ENCODE measurements at places on chromosomes 7 and 10.

GRCh38 chr7:147878912-147879661, 711.5 kb upstream of the C7orf33 start:
- no peak for DNase-seq

DNA sequence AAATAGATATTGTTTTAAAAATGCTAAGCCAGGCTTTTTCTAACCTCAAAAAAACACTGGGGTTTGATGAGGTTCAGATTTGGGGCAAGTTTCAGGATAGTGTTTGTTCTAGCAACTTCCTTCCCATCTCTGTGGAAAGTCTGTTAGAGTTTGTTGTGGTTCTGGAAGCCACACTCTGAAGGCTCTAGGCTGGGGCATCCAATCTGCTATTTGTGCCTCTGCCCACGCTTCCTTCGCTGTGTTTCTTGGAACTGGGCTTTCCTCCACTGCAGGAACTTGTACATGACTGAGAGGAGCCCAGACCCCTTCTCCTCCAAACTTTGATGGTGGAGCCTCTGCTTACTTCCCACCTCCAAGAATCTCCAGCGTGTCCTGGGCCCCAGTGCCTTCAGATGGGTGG, 108.5 kb upstream of the SLC25A13 start:
- DNase-seq: no peak

GRCh38 chr10:108443636-108444035, 1279.1 kb upstream of the SORCS1 start:
- no peak for DNase-seq

DNA sequence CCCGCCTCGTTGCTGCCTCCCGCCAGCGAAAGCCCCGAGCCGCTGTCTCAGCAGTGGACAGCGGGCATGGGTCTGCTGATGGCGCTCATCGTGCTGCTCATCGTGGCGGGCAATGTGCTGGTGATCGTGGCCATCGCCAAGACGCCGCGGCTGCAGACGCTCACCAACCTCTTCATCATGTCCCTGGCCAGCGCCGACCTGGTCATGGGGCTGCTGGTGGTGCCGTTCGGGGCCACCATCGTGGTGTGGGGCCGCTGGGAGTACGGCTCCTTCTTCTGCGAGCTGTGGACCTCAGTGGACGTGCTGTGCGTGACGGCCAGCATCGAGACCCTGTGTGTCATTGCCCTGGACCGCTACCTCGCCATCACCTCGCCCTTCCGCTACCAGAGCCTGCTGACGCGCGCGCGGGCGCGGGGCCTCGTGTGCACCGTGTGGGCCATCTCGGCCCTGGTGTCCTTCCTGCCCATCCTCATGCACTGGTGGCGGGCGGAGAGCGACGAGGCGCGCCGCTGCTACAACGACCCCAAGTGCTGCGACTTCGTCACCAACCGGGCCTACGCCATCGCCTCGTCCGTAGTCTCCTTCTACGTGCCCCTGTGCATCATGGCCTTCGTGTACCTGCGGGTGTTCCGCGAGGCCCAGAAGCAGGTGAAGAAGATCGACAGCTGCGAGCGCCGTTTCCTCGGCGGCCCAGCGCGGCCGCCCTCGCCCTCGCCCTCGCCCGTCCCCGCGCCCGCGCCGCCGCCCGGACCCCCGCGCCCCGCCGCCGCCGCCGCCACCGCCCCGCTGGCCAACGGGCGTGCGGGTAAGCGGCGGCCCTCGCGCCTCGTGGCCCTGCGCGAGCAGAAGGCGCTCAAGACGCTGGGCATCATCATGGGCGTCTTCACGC, 825 bp downstream of the ADRB1 start:
- no peak for DNase-seq

DNA sequence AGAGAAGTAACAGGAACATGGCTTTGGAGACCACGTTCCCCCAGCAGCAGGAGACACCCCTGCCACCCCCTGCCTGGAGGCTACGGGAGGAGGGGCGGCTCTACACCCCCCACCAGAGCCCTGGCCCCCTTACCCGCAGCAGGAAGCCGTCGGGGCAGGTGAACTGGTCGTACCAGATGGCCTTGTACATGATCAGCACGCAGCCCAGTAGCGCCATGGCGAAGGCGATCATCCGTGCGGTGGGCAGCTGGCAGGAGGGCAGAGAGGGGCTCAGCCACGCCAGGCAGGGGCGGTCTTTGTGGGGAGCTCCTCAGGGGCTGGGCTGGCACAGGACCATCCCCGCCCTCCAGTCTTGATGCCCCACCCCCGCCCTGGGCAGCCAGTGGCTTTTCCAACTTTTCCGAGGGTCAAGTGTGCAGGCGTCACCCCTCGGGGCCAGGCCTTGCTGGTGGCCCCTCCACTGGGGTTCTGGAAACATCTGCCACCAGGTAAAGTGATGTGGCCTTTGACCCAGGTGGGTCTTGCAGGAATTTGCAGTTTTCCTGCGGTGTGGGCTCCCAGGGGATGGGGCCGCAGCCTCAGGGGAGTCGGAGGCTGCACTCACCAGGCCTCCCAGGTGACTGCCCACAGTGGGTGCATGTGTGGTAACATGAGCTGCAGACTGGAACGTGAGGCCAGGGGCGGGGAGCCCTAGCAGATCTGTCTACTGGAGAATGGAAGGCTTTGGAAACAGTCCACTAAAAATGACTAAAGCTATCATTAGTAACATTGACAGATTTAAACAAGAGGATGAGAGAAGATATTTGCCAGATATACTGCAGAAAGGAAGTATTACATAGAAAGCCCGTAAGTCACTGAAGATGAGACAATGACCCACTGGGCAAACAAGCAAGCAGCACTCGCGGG, 9.7 kb downstream of the CALY start:
- DNase-seq: no peak

- DNase-seq: no peak
These were observed 699 bp downstream of the NRAP start for GRCh38 chr10:113663142-113663541.

DNA sequence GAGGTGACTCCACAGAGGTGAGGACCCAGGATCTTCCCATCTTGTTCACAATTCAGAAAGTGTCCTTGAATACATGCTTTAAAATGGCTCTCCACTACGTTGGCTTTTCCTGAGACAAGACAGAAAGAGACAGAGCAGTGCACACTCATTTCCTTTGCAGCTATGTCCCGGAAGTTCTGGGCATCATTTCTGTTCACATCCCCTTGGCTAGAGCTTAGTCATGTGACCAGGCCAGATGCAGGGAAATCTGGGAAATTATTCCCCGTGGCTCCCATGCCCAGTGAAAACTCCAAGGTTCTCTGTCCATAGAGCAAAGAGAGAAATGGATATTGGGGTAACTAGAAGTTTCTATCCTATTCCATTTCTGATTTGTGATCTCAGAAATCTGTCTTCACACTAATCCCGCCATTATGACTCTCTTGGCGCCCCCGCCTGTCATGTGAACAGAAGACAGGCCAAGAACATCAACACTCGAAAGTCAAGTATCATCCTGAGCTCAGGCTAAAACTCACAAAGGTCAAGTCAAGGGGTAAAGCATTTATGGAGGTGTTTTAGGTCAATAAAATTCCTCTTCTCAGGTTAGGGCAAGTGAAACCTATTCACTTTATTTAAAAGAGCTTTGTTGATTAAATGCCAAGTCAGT, 251.4 kb upstream of the HABP2 start:
- no peak for DNase-seq

GRCh38 chr7:5448378-5449037, 24.9 kb upstream of the TNRC18 start:
- DNase-seq: no peak

GRCh38 chr7:144513334-144513733, 109.8 kb upstream of the NOBOX start:
- no peak for DNase-seq

DNA sequence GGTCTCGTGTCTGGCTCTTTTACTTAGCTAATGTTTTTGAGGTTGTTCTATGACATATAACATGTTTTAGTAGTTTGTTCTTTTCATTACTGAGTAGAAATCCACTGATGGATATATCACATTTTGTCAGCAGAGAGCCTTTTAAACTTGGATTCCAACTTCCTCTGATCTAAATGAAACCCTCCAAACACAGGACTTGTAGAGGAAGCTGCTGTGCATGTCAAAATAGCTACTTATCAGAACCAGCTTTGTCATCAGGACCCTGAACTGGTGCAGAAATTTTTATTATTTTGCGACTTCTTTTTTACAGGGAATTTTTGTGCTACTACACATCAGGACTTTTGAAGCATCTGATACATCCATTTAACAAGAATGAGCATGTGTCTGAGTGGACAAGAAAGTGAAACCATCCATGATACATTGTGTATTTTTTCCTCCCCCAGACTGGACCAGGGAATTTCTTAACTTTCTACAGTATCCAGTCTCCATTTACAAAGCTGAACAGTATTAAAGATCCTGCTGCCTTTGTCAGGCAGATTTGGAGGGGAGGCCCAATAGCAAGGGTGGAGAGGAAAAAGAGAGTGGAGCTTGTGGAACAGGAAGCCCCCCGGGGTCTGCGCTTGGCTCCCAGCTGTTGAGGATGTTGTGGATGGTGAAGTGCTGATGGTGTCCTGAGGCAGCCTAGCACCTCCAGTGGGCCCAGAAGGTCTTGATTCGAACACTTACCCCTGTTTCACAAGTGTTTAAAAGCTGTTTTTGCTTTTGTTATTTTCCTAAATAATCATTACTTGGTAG, 29.3 kb upstream of the MTPAP start:
- DNase-seq: no peak

GRCh38 chr7:132783824-132784223, 207.6 kb upstream of the PLXNA4 start:
- DNase-seq: no peak

DNA sequence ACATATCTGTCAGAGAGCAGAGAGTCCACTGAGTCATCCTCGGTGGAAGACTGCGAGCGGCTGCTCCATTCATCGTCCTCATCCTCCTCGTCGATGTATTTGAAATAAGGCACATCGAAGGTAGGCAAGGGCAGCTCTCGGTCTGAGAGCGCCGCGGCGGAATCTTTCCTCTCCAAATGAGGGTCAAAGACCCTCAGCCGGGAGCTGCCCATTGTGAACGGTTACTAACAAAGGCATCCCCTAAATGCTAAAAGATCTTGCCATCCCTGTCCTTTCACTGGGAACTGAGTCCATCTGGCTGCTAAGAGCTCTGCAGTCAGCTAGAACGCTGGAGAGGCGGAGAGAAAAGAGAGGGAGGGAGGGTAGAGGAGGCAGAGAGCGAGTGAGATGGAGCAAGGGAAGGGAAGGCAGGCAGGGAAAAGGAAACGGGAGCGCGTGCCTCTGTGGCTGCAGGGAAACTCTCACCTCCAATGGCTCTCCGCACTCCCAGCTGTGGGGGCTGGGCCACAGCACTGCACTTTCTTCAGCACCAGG, 163.4 kb downstream of the RAPGEF5 start:
- DNase-seq: no peak

DNA sequence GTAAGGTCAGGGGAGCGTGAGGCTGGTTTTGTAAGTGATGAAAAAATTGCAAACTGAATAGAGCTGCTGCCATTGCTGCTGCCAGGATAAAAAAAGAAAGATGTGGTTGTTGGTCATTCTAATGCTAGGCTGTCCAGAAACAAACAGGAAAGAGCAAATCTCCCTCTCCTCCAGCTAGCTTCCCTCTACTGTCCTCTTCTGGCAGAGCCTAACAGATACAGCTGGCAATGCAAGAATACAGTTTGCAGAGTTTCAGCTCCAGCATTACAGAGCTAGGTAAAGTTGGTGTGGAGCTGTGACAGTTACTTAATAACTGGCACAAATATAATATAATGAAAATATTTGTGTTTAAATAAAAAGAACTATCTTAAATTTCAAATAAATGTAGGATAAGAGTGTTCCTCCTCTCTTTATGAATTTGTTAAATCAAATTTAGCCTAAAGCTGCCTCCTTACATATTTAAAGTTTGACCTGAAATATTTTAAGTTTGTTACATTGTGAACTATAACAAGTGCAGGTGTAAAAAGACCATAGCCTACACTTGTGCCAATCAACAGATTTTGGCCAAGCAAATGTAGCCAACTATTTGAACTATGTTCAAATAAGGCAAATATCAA, 407.7 kb downstream of the SH2D4B start:
- DNase-seq: no peak

DNA sequence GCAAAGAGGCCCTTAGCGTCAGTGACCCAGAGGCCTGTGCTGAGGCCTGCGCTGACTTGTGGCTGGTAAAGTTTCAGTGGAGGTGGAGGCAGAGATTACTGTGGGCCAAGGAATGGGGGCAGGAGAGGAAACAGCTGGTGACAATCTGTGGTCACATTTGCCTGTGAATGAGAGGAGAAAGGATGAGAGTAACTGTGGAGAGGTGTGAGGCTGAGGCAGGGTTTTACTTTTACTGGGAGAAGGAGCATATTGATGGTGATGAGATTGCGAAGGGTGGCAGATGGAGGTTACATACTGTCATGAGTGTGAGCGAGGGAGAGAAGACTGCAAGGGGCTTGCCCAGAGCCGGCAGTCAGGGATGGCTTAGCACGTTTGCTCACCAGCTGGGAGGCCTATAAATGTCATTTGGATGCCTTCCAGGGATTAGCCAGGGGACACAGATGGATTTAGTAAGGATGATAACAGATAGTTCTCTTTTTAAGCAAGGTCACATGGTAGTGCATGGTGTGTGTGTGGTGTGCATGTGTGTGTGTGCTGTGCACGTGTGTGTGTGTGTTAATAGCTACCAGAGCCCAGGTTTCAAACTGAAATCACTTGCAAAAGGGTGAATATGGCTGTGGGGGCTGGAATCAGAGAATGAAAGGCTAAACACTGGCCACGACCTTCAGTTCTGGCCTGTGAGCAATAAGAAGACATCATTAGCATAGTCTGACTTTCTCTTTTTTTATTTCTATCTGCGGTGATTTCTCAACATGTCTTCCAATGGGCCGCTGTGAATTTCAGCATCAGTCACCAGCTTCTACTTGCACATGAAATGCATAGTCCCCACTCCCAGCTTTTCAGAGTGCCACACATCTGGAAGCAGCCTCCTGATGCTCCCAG, 291.5 kb upstream of the ZNF32 start:
- no peak for DNase-seq

GRCh38 chr7:112079673-112080072, 126.5 kb downstream of the DOCK4 start:
- no peak for DNase-seq

DNA sequence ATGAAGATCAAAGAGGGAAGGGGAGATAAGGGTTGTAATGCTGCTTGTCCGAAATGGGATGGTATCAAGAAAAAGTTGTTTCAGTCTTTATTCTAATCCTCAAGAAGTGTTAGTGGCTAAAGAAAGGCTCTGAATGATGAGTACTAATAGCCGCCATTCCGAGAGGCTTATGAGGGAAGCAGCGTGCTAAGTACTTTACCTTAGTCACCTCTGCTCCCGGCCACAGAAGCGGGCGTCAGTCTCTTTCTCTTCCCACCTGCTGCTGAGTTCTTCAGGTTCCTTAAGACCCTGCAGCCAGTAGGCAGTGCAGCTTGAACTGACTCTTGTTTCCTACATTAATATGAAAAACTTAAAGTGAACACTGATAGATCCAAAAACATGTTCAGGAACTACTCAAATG, 73.1 kb downstream of the EEPD1 start:
- DNase-seq: no peak

DNA sequence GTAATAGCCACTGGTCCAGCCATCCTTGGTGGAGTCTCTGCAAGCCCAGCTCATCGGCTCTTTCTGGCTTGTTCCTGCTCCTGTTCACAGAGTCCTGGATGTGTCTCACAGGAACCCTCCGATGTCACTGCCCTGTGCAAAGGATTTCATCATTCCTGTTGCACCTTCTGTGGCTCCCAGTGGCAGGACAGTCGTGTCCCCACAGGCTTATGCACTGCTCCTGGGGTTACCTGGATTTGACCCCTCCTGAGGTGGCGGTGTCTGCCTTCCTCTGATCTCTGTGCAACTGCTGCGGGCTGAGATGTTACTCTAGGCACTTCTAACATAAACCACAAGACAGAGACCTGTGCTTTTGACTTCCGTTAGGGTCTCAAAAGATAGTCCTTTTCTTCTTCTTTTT, 30.6 kb downstream of the APBB1IP start:
- no peak for DNase-seq

Data from stimulated activated CD8-positive, alpha-beta memory T cell treated with anti-CD3 and anti-CD28 coated beads, Interleukin-7, amount 100 ng/mL, for 4 hours (primary cell).